Myocyte (in vitro differentiated cells): ENCODE measurements at places on chromosomes 4 and X.
A peak's percentile ranks its signal among the peaks of the same experiment; 100 is the strongest.

DNA sequence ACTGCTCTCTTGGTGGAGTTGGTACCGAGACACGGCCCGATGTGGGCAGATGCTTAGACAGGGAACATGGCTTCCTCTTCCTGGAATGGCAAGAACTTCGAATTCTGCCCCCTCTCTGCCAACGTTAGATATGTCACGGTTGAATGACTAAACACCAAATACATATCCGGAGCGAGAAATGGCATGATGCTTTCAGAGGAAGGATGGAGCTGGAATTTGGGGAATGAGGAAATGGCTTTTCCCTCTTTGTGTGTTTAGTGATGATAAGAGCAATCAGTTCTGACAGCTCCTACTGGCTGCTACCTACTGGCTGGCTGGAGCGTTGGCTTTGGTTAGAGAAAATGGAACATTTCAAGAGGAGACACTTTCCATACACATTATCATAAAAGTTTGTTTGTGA is 140.0 kb downstream of the DHRSX start:
- no peak for DNase-seq

GRCh38 chr4:8775751-8776355 is 95.8 kb downstream of the HMX1 start:
- no peak for DNase-seq

DNA sequence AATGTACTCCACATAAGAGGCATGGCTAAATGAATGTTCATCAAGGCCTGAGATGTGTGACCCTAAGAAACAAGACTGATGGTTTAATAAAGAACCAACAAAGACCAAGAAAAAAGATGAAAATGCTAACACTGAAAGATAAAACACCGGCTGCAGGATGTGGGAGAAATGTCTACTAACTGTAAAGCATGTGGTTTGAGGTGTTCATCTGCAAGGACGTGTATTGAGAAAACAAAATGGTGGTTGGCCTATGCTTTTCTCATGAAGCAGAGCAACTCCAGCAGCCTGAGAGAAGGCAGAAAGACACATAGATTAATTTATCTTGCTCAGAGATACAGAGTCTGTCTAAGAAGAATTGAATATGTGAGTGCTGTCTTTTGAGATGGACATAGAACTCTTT is 109.3 kb downstream of the KDR start:
- no peak for DNase-seq

DNA sequence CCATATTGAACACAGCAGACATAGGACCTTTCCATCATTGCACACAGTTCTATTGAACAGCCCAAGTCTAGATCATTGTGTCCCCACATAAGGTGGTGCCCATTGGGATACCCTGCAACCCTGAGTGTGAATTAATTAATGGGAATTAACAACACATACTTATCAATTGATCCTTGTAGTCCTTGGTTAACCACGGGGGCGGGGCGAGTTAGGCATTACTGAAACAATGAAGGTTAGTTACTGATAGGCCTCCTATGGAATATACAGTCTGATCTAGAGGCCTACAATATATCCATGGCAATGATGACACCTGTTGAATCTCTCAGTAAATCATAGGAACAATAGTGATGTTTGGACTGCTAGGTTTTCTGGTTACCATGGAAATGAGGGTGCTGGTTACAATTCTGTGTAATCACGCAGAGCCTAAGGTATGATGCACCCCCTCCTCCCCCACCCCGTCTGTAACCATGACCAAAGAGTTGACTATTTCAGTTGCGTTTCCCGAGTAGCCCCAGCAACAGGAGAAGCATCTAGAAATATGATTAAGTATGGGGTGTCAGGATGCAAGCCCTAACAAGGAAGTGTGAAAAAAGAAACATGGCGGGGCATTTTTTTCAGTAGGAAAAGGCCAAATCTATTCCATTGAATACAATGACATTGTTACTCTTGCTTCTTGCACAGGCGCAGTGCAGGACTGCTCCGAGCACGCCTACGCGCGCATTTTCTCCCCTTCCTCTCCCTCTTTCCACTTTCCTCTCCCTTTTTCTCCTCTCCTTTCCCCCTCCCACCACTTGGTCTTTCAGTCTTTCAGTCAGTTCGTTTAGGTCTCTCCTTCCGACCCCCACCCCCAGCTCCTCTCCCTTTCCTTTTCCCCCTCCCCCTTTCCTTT is 677 bp upstream of the NONO start:
- no peak for DNase-seq

- no peak for DNase-seq
Measured at GRCh38 chr4:54172156-54172555, 56.9 kb upstream of the PDGFRA start.

DNA sequence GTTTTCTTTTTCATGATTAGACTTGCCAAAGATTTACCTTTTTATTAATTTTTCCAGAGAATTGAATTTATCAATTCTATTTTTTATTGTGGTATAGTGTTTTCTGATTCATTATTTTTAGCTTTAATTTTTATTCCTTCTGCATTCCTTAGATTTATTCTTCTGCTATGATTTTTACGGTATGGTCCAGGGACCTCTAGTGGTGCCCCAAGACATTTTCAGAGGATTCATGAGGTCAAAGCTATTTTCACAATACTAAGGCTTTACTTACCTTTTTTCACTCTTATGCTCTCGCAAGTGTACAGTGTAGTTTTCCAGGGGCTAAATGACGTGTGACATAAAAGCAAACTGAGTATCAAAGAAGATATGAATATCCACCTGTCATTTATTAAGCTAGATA is 8.0 kb downstream of the RADX start:
- DNase-seq: peak; percentile 3

- peak; percentile 56 for DNase-seq
Measured at GRCh38 chr4:19739101-19739651, 512.5 kb upstream of the SLIT2 start.

DNA sequence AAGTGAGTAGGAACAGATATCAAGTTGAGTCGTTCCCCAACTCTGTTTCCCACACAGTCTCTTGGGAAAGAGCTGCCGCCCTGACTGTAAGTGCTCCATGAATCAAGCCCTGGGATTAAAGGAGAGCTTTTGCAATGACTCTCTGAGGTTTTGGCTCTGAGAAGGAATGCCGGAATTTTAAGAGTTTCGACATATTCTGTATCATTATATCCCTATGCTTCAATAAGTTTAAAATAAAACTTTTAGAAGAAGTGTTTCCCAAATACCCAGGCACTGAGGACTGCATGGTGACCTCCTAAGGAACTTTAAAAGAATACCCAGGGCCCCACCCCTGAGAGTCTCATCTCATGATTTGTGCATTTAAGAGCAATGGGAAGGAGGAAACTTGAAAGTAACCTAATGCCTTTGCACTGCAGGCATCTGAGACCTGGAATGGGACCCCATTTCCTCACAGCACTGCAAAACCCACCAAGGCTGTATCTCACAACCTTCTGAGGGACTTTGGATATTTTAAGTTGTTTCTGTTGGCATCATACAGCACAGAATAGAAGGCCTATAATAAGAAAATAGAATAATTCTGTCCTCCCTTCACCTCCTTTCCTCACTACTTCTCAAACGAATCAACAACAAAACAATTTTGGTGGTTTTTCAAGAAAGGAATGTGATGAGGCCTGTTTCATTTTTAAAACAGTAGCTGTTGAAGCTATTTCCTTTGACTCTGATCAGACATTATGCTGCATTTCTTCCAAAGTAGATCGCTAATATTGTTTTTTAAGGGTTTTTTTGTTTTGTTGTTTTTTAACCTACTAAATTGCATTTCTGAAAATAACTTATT is 121.2 kb downstream of the GASK1B start:
- peak; percentile 89 for DNase-seq

DNA sequence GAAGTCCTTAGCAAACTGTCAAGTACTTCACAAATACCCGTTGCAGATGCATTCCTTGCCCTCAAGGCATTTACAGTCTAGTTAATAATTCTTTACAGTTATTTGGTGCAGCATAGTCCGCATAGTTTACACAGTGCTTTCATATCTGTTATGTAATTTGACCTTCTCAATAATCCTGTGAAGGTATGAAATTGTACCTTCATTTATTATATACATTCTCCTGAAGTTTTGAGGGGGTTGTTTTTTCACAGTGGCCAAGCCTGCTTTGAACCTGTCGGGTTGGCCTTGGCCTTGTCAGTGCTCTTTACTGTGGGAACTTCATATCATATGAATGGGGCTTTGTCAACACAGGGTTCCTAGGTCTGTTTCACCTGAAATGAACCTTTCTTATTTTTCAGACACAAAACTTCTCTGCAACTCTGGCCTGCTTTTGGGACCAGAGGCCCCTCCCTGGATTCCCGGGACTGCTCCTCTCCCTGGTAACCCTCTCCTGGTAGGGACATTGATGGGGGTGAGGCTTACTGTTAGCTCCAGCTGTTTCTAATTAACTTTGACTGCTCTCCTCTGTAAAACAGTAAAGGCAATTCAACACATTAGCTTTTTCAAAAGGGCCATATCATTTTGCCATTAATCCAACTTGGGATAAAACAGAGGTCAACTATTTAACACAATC is 9.1 kb downstream of the IGFBP7 start:
- no peak for DNase-seq

GRCh38 chr4:186939766-186940165 is 216.1 kb upstream of the FAT1 start:
- DNase-seq: no peak

DNA sequence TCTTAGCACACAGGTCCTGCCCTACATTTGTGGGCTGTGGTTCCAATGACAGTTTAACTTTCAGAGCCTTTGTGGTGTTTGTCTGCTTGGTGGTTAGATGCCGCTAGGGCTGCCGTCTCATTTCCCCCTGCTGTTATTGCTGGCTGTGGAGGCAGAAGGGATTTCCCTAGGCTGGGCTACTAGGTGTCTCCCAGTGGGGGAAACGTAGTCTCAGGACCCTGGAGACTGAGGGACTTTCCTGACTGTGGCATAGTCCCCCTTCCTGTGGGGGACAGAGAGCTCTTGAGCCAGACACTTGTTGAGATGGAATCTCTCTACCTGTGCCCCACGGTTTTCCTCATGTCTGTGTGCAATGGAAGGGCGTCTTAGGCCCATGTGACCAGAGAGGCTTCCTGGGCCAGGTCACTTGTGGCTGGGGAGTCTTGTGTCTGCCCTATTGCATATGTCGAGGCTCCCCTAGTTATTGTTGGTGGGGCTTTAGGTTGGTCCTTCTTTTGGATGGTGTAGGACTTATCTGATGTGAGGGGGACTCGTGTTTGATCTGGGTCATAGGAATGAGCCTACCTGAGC is 68.2 kb downstream of the ARHGAP10 start:
- peak; percentile 85 for DNase-seq

GRCh38 chr4:67158666-67159065 is 386.6 kb downstream of the CENPC start:
- DNase-seq: no peak

- DNase-seq: no peak
Measured at GRCh38 chr4:39596971-39597370, 41.7 kb downstream of the SMIM14 start.

GRCh38 chr4:156756118-156756517 is 215.5 kb downstream of the PDGFC start:
- DNase-seq: no peak

- no peak for DNase-seq
Measured at GRCh38 chr4:25330905-25331808, 18.6 kb downstream of the ZCCHC4 start.

DNA sequence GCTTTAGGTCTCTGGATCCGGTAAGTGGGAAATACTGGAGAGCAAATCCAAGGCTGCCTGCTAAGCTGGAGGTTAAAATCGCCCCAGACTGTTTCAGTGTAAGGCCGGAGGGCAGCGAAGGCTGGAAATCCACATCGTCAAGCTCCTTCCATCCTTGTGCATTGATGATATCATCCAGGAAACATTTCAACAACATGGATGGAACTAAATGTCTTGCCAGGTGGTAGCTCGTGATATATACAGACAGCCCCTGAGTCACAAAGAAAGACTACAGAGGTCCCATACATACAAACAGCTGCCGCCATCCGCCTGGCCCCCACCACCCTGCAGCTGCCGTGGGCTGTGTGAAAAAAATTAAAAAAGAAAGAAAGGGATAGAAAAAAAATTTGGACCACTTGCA is 148.9 kb upstream of the RBPJ start:
- DNase-seq: peak; percentile 65

GRCh38 chr4:134243742-134244713 is 42.4 kb upstream of the PABPC4L start:
- no peak for DNase-seq

DNA sequence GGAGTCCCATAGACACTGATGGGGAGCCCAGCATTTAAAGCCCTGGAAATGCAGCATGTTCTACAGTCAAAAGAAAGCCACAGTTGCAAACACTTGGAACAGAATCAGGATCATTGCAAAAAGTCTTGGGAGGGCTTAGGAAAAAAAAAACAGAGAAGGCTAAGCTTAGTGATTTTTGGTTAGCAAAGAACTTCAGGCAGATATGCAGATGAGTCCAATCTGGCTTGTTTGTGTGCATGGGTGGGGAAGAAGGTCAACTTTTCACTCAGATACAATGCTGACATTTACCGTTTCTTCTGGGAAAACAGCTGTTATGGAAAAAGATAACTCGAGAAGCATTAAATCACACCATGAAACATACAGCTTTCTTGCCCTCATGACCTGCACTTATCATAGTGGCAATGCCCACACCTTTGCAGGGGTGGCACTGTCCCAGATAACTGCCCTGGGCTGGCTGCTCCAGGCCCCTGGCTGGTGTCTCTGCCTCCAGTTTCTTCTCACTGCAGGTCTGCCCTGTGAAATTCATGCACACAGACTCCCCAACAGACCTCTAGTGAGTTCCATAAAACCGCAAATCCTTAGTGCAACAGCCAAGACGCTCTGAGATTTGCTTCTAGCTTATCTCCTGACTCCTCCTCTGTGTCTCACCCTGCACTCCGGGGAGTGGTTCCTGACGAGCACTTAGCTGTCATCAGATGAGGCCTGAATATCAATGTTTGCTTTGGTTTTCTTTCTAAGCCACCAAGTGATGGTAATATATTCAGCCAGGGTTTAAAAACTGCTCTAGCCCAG is 99.2 kb downstream of the DRD5 start:
- no peak for DNase-seq

DNA sequence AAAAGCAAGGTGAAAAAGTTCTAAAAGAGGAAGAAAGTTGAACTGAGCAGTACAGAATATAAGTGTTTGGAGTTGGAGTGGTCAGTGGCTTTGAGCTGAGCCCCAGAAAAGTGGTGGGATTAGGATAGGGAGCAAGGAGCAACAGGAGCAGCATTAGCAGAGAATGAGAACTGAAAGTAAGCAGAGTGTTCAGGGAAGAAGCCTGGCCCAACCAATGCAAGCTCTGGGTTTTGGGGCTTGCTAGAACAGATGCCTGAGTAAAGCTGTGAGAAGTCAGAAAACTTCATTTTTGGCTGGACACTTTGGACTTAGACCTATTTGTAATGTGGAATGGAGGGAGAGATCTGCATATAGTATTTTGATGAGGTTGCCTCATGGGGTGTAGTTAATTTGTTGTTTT is 17.8 kb downstream of the JADE1 start:
- no peak for DNase-seq

- DNase-seq: peak; percentile 59
Measured at GRCh38 chr4:111512081-111512783, 633.0 kb upstream of the FAM241A start.

GRCh38 chr4:147093206-147093605 is 147.5 kb upstream of the TTC29 start:
- DNase-seq: no peak

- DNase-seq: no peak
Measured at GRCh38 chr4:90950385-90950841, 823.2 kb downstream of the CCSER1 start.
